ENCODE measurements at places on chromosomes 16 and 17. TPM values are rescaled to one million over a fixed set of nuclear protein-coding genes. Genes with fewer than 3 reads are reported as not detected.
A peak's percentile ranks its signal among the peaks of the same experiment; 100 is the strongest.

GRCh38 chr17:11539637-11540036 is 58.6 kb upstream of the DNAH9 start:
- no peak for DNase-seq

DNA sequence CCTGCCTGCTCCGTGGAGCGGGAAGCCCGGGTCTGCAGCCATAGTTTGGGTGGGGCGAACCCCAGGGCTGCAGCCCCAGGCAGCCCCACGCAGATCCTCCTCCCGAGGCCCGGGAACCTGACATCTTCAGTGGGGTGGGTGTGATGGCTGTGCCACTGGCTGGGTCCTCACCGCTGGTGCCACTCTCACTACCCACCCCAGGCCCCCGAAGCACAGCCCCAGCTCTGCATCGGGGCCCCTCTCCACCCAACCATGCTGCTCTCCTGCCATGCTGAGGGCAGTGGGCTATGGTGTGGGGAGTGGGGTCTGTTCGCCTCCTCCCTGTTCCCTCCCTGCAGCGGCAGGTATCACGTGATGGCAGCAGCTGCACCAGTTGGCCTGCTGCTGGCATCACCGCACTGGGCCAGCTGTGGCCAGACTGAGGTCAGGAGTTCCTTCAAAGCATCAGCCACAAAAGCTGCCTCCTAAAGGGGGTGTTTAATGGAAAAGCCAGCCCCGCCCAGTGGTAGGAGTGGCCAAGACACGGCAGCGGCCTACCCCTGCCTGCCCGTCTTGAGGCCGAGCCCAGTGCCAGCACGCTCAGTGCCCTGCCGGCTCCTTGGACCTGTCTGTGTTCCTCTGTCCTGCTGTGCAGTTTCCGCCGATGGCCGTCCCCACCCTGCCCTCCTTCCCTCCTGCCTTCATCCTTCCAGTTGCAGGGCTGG is 10.8 kb downstream of the KCTD5 start:
- peak; percentile 75 for DNase-seq

GRCh38 chr16:79109771-79110170 is 490.8 kb downstream of the MAF start:
- no peak for DNase-seq

DNA sequence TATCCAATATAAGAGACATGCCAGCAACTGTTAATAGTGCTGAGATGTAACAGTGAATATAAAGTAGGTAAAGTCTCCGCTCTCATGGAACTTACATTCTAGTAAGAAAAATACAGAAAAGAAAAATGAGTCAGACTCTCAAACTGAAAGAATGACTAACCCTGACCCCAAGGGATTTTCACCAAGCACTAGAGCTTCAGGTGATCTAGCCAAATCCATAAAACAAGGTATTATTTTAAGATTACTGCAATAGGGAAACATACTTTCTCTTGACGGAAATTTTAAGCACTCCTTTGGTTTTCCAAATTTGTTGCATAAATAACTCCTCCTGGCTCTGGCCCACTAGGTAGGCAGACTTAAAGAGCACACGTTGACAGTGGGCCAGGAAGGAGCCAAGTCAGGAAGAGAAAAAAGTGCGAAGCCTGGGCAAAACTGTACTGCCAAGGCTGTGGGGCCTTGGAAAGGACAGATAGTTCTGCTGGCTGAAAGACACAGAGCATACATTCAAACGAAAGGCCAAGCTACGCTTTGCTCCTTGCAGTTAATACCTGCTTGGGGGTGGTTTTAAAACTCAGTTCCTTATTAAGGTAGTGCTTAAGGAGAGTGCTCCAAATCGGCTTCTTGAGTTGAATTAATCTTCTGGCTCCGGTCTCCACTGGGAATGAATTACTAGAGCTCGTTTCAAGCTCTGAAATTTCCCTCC is 1.4 kb downstream of the GOT2 start:
- no peak for DNase-seq

Gene KRTAP17-1
- not detected for total RNA-seq

All from psoas muscle (tissue), 8 donors.